NCI-H1436 (cell line): ENCODE measurements at places on chromosomes 2 and 18.

GRCh38 chr18:51659781-51660180 is 462.3 kb upstream of the MEX3C start:
- DNase-seq, result no peak

GRCh38 chr2:54942373-54942772 is 107.9 kb downstream of the RTN4 start:
- DNase-seq, result no peak

GRCh38 chr2:14451312-14451711 is 181.2 kb upstream of the LRATD1 start:
- DNase-seq, result no peak

DNA sequence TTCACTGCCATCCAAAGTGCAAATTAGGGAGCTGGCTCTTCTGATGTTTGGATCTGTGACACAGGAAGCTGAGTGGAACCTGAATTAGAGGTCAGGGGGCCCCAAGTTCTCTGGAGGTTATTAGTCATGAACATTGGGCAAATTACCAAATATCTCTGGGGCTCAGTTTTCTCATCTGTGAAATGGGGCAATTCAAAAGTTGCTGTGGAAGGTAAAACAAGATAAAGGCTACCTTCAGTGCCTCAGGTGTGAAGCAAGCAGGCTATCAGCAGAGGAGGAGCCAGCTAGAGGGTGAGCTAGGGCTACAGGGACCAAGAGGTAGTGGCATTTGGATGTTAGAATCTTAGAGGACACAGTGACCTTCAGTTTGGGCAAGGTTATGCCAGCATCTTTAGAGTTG is 89.4 kb upstream of the FAM136A start:
- no peak for DNase-seq

- DNase-seq, result no peak
Measured at GRCh38 chr2:156864325-156864724, 393.2 kb upstream of the GALNT5 start.

DNA sequence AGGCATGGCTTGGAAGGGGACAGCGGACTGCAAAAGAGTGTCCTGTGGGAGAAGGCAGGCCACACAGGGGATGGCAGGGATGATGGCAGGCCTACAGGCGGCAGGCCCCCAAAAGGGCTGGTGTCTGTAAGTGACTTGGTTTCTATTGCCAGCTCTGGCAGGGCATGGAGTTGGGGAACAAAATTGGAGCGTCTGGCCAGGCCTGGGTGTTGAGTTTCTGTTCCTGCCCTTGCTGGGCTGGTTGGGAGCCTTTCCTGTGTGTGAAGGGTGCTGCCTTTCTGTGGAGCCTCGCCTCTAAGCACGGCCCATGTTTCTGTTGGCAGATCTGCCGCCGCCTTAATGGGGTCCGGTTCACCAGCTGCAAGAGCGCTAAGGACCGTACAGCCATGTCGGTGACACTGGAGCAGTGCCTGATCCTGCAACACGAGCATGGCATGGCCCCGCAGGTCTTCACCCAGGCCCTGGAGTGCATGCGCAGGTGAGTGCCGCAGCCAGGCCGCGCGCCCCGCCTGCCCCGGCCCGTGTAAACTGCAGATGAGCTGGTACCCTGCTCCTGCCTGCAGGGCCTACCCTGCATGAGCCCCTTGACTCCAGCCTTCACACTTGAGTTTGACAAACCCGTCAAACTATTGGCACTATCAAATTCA is 31.5 kb downstream of the COA5 start:
- DNase-seq, result no peak

DNA sequence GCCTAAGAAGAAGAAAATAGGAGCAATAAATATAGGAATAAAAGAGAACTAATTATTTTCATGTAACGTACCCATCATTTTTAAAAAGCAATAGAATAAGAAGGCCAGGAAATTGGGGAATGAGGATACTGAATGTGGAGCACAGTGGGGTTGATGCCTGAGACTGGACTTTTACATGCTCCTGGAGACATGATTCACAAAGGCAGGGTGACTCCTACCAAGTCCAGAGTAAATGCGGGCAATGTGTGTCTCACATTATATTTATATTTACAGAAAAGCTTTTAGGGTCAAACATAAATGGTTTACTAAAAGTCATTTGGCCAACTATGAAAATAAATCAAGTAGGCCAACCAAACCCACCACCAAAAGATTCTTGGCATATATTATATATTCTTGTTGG is 87.9 kb upstream of the COL5A2 start:
- DNase-seq, result no peak

DNA sequence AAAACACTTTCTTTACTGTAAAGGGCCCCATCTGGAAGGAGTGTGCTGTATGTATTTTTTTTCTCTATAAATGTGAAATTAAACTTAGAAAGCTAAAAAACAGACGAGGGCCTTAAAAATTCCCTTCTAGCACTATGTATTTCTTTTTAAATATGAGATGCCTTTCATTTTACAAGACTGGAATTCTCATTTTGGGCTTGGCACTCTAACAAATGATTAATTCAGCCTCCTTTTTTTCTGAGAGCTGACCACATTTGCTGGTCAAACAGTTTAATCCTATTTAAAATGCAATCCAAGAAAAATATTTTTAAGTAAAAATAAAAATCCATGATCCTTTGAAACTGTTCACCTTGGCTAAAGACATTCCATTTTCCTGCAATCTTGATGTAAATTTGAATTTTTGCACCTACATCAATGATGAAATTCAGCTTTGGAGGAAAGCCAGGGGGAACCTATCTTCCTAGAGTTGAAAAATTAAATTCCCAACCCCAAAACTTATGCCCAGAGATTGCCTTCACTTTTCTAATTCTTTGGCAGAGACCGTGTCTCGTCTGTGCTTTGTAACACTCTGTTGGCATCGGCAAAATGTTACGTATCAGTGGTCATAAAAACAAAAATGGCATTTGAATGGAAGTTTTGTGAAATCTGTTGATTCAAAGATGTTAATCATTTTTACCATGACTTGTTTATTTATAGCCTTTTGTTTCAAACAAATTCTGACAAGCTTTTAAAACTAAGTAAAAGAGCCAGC is 284.5 kb downstream of the ZNF521 start:
- no peak for DNase-seq

GRCh38 chr2:78290581-78291214 is 734.8 kb upstream of the REG3G start:
- no peak for DNase-seq

- no peak for DNase-seq
Measured at GRCh38 chr2:207813221-207813916, 43.7 kb upstream of the FZD5 start.

DNA sequence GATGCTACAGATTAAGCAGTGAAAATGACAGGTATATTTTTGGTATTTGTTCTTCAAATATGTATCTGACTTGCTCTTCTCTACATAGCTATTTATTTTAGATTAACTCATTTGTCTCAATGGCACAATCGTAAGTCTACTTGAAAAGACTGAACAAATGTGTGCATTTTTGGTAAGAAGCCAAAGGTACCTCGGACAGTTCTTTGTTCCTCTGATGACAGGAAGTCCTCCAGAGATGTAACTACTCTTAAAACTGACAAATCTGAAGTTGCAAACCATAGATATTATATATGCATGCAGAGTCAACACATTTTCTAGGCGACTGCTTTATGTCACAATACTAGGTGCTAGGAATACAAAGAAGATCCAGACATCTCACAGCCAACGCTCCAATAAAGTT is 36.7 kb downstream of the NDUFAF7 start:
- DNase-seq, result no peak

DNA sequence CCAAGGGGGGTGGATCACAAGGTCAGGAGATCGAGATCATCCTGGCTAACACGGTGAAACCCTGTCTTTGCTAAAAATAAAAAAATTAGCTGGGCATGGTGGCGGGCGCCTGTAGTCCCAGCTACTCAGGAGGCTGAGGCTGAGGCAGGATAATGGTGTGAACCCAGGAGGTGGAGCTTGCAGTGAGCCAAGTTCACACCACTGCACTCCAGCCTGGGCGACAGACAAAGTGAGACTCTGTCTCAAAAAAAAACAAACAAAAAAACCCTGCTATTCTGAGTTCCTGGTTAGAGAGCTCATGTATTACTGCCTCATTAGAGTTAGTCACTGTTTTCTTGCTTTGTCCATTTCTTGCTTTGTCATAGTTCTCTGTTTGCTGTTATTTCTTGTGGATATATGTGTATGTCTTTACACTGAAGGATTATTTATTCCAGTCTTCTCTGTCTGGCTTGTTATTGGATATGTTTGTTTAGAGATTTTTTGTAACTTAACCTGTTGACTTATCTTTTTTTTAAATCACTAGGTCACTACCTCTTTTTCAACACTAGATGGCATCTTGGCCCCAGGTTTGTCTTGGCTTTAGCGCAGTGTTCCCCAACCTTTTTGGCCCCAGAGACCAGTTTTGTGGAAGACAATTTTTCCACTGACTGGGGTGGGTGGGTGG is 17.0 kb downstream of the TTLL4 start:
- DNase-seq, result no peak

GRCh38 chr2:122363885-122364284 is 608.4 kb downstream of the TSN start:
- no peak for DNase-seq

GRCh38 chr2:97701851-97702465 is 11.4 kb upstream of the ZAP70 start:
- DNase-seq, result no peak

DNA sequence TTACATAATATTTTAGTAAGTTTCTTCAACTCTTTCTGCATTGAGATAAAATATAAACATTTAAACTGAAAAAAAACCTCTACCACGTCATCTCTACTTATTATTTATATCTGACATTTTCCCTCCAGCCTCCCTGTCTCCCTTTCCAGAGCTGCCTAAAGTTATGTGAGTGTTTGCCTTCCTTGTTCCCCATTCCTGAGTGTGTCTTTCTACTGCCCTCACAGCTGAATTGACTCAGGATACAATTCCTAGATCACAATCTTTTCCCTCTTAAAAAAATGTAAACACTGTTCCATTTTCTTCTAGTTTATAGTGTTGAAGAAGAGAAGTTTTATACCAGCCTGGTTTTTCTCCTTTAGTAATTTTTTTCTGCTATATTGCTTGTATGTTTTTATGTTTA is 5.3 kb downstream of the TRPM8 start:
- no peak for DNase-seq

- no peak for DNase-seq
Measured at GRCh38 chr2:128473175-128474035, 154.7 kb upstream of the HS6ST1 start.

GRCh38 chr2:98524168-98524567 is 79.5 kb downstream of the INPP4A start:
- no peak for DNase-seq

DNA sequence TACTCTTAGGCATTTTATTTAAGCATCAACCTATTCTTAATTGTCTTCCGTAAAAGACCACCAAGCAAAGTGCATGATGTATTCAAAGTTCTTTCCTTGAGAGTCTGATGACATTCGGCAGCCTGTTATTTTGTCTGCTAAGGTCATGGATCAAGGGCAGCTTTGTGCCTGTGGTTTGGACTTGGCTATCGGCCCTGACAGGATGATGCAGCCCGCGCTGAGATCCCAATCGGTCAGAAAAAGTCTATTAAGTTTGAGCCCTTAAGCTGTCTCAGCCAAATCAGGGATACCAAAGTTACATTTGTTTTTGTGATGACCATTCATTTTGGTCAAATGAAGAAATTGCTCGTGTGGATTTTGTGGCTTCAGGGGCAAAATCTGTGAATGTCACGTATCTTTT is 718.9 kb upstream of the FANCL start:
- DNase-seq, result no peak

DNA sequence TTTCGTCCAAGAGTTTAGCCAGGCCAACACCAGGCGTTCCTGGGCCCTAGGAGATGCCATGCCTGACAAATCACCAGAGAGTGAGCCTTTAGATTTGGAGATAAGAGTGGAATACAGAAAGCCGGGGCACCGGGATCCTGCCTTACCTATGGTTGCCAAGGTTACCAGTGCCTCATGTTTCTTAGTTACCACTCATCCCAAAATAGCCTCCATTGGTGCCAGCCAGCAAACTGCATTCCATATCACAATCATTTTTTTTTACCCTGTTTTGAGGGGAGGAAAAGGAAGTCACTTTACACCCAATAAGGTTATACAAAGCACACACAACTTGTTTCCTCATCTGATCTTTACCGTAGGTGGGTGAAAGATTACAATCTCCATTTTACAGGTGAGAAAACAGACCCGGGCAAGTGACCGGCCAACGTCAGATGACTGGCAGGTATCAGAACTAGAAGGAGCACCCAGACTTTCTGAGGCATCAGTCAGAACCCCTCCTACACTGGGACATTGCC is 48.3 kb upstream of the PDIA6 start:
- DNase-seq, result no peak

GRCh38 chr2:24276349-24276899 is 83.9 kb downstream of the ITSN2 start:
- no peak for DNase-seq

DNA sequence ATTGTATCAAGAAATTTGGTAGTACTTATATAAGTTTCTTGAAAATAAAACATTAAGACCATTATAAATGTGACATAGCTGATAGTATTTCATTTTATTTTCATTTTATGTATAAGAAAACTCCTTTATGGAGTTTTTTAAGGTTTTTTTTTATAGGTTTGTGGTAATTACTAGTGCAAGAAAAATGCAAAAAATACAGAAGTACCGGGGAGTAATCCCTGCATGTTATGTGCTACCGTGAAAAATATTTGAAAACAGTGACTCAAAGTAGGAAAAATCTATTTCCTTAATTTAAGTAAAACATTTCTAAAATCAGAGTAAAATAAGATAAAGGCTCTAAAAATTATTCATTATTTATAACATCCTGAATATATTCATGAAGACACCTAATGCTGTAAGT is 21.6 kb downstream of the ZSWIM2 start:
- no peak for DNase-seq

GRCh38 chr2:49105506-49105905 is 48.8 kb downstream of the FSHR start:
- DNase-seq, result no peak

DNA sequence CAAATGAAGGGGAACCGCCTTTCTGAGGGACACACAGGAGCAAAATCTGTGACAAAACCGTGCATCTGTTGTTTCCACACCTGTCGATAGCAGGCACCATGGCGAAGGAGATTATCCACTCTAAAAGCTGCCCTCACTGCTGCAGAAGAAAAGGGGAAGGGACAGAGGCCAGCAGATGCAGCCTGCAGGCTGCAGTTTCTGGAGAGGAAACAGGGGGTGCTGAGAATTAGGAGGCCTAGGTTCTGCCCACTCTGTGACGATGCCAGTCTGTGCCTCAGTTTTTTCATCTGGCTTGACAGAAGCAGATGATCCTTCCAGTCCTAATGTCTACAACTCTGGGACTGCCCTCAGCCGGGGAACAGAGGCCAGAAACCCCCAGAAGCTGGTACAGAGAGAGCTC is 17.7 kb downstream of the PAX8 start:
- DNase-seq, result no peak

DNA sequence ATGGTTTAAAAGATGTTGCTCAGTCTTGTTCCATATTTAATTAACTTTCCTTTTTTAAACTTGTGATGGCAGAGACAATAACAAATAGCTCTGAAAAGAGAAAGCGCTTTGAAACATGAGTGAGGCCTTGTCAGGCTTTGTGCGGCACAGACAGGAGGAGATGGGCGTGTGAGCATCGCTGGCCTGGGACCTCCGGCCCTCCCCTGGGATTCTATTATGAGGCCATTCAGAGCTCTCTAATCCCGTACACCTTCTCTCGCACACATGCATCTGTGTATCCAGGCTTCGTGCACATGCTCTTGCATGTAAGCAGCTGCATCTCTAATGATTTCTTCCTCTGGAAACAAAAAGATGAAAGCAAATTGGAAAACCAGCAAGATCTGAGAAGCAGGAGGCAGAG is 313.7 kb downstream of the ZNF521 start:
- DNase-seq, result peak; percentile 46

- no peak for DNase-seq
Measured at GRCh38 chr2:206457188-206457634, 13.9 kb downstream of the ADAM23 start.

- no peak for DNase-seq
Measured at GRCh38 chr2:108414256-108414876, 34.6 kb upstream of the GCC2 start.
